ENCODE measurements at places on chromosomes 4 and X. TPM values are rescaled to one million over a fixed set of nuclear protein-coding genes. Genes with fewer than 3 reads are reported as not detected.

GRCh38 chr4:15799701-15800100 lies 21.6 kb downstream of the CD38 start:
- peak overlapping the region; percentile 42 for H3K27ac ChIP-seq
- H3K4me1 ChIP-seq = peaks cover 37% of the 10 kb centered on the region
- H3K4me3 ChIP-seq = no peak overlapping the region

- H3K4me1 ChIP-seq = no peaks in the 10 kb centered on the region
- peak overlapping the region; percentile 63 for H3K4me3 ChIP-seq
- no peaks in the 10 kb centered on the region for H3K36me3 ChIP-seq
- H3K27ac ChIP-seq = no peak overlapping the region
- no peaks in the 10 kb centered on the region for H3K27me3 ChIP-seq
These were observed 1.7 kb downstream of the FGD1 start for GRCh38 chrX:54494166-54494988.

DNA sequence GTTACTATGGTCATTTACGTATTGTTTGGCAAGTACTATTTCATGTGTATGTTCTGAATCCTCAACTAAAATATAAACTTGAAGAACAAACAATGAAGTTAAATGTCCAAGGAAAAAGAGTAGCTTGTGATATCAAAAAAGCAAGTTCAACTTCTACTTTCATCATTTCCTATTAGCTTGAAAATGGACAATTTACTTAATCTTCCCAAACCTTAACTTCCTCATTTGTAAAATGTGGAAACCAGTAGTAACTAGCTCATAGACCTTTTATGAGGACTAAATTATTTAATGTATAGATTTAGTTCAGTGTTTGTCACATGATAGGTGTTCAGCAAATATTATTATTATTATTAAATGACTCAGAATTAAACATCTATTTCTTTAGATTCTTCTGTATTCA lies 276.8 kb upstream of the TET2 start:
- DNase-seq = no peak
- H3K4me1 ChIP-seq = no peaks in the 10 kb centered on the region
- no peak overlapping the region for H3K27ac ChIP-seq
- no peaks in the 10 kb centered on the region for H3K27me3 ChIP-seq
- no peaks in the 10 kb centered on the region for H3K36me3 ChIP-seq

DNA sequence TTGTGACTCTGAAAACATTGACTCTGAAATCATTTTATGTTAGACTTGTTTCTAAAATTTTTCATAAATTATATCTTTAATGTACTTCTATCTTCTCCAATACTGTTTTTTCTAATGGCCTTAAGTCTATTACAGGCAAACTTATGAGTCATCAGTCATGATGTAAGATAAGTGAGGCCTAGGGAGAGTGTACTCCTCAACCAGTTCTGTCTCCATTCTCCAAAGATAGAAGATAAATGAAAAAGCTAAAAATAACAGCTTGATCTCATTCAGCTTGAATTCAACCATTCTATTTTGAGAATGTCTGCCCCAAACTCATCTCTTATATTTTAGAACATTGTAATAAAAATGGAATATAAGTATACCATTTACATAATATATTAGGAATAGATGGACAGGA lies 34.5 kb downstream of the STBD1 start:
- H3K36me3 ChIP-seq = no peaks in the 10 kb centered on the region
- H3K4me3 ChIP-seq = no peak overlapping the region
- H3K27ac ChIP-seq = peak overlapping the region; percentile 32
- no peak for DNase-seq
- H3K27me3 ChIP-seq = no peaks in the 10 kb centered on the region

DNA sequence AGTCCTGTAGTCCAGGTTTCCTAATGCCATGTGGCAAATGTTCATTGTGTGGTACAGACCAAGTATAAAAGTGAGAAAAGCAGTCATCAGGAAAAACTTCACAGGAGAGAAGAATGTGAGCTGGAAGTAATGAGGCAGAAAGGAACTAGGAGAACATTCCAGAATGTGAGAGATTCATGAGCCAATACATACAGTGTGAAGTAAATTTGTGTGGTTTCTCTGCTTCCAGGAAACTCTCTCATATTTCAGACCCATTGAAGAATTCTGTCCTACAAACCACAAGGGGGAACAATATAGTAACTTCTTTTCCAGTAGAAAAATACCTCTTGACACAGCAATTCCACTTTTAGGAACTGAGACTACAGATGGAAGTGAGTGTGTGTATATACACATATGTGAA lies 136.5 kb downstream of the RNF150 start:
- H3K27me3 ChIP-seq = no peaks in the 10 kb centered on the region
- H3K4me3 ChIP-seq = no peak overlapping the region
- H3K27ac ChIP-seq = no peak overlapping the region
- no peak for DNase-seq
- peaks cover 19% of the 10 kb centered on the region for H3K4me1 ChIP-seq
- no peaks in the 10 kb centered on the region for H3K36me3 ChIP-seq

DNA sequence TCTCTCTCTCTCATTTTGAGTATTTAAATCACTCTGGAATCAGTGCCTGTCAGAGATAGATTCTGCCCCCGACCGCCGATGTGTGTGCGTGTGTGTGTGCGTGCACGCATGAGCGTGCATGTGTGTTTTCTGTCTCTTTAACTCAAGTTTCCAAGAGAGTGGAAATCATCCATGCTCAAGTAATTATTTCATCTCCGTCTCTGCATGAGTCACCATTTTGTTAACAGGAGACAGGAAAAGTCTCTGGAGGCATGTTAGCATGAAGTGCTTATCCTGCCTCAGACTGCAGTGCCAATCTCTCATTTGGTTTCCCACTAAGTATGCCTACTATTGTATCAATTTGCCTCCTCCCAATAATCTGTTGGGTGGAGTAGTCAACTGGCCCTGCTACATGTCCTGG lies 182.9 kb upstream of the NHS start:
- no peaks in the 10 kb centered on the region for H3K27me3 ChIP-seq
- no peak overlapping the region for H3K4me3 ChIP-seq
- no peak overlapping the region for H3K27ac ChIP-seq
- DNase-seq = no peak

DNA sequence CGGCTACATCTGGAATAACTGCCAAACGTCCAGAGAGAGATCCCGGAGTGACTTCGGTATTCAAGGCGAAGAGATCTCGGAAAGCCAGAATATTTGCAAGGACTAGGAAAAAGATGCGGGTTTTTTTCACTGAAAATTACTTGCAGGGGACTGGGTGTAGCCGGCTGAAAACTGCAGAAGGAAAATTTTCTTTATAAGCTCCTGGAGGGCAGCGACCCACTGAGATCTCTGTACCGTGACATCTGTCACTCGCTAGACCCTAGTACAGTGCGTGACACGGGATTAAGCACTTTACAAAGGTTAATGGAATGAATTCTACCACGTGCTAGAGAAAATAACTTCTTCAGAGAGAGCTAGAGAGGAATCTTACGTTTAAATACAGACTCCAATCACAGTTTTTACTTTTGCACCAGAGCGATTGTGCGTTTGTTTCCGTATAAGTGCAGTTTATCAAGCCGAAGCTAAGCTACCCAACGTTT lies 1.1 kb upstream of the LCORL start:
- no peak for DNase-seq
- H3K27me3 ChIP-seq = no peaks in the 10 kb centered on the region
- peak overlapping the region; percentile 94 for H3K27ac ChIP-seq
- no peaks in the 10 kb centered on the region for H3K36me3 ChIP-seq

OCRL gene
- total RNA-seq = 12.1 TPM

GPR82 gene
- total RNA-seq = not detected

AFAP1 gene
- 11.4 TPM for total RNA-seq
